ENCODE measurements at places on chromosomes 16 and 17. TPM values are rescaled to one million over a fixed set of nuclear protein-coding genes. Genes with fewer than 3 reads are reported as not detected.

DNA sequence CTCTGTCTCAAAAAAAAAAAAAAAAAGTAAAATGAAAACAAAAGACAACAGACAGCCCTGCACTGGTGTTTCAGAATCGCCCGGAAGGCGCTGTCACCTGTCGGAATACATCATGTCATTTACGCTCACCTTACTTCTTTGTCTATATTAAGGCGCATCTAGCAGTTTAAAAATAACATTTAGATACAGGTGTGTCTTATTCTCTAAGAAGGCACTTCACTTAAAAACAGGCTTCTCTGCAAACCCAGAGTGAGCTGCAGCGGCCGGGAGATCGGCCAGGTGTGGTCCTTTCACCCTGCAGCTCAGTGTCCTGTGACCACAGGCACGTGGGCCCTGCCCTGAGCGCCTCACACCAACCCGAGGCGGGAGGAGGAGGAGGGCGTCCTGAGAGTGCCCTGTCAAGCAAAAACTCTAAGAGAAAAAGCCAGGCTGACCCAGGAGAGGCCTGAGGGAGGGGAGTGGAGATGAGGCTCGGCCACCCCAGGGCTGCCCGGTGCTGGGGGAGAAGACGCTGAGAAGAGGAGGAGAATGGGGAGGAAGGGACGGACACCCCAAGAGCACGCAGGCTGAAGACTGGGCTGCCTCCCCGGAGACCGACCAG lies 3.3 kb upstream of the LMF1 start:
- H3K36me3 ChIP-seq = no peaks in the 10 kb centered on the region
- no peaks in the 10 kb centered on the region for H3K27me3 ChIP-seq
- H3K4me1 ChIP-seq = no peaks in the 10 kb centered on the region
- H3K4me3 ChIP-seq = no peak overlapping the region

DNA sequence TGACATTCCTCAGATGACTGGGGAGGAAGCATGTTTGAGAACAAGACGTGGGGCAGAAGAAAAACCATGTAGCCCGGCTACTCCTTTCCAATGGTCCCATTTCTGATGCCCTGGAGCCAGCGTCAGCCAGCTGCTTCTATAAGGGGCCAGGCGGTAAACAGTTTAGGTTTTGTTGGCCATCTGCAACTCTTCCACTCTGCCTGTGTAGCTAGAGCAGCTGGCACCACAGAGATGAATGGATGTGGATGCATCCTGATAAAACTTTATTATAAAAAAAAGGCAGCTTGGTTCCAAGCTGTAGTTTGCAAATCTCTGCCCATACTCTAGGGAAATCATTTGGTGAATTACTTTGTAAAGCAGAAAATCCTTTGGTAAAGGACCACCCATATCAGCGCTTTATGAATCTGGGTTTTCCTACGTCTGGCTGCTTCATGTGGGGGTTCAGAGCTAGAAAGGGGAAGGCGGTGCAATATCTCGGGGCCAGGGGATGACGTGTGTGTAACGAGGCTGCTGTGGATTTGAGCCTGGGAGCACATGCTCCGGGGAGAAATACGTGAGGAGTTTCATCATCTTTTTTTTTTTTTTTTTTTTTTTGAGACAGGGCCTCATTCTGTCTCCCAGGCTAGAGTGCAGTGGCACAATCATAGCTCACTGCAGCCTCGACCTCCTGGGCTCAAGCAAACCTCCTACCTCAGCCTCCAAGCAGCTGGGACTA lies 3.4 kb upstream of the SRL start:
- no peaks in the 10 kb centered on the region for H3K4me1 ChIP-seq
- H3K27me3 ChIP-seq = no peaks in the 10 kb centered on the region
- no peak overlapping the region for H3K27ac ChIP-seq
- no peak overlapping the region for H3K4me3 ChIP-seq
- DNase-seq = no peak
- H3K36me3 ChIP-seq = no peaks in the 10 kb centered on the region

- no peak overlapping the region for H3K4me3 ChIP-seq
- H3K27me3 ChIP-seq = no peaks in the 10 kb centered on the region
- no peaks in the 10 kb centered on the region for H3K4me1 ChIP-seq
- H3K27ac ChIP-seq = no peak overlapping the region
- peaks cover 43% of the 10 kb centered on the region for H3K36me3 ChIP-seq
- DNase-seq = no peak
Observed at GRCh38 chr16:2526135-2526534, 5.1 kb downstream of the CEMP1 start.

GRCh38 chr16:78310990-78311561 lies 211.6 kb downstream of the WWOX start:
- H3K27me3 ChIP-seq = no peaks in the 10 kb centered on the region
- no peak overlapping the region for H3K27ac ChIP-seq
- H3K36me3 ChIP-seq = no peaks in the 10 kb centered on the region
- no peak overlapping the region for H3K4me3 ChIP-seq
- no peaks in the 10 kb centered on the region for H3K4me1 ChIP-seq
- no peak for DNase-seq

- no peaks in the 10 kb centered on the region for H3K27me3 ChIP-seq
- no peak overlapping the region for H3K4me3 ChIP-seq
- H3K27ac ChIP-seq = no peak overlapping the region
- no peaks in the 10 kb centered on the region for H3K36me3 ChIP-seq
- DNase-seq = no peak
- H3K4me1 ChIP-seq = no peaks in the 10 kb centered on the region
Observed at GRCh38 chr17:36890398-36891168, 46.7 kb upstream of the LHX1 start.

DNA sequence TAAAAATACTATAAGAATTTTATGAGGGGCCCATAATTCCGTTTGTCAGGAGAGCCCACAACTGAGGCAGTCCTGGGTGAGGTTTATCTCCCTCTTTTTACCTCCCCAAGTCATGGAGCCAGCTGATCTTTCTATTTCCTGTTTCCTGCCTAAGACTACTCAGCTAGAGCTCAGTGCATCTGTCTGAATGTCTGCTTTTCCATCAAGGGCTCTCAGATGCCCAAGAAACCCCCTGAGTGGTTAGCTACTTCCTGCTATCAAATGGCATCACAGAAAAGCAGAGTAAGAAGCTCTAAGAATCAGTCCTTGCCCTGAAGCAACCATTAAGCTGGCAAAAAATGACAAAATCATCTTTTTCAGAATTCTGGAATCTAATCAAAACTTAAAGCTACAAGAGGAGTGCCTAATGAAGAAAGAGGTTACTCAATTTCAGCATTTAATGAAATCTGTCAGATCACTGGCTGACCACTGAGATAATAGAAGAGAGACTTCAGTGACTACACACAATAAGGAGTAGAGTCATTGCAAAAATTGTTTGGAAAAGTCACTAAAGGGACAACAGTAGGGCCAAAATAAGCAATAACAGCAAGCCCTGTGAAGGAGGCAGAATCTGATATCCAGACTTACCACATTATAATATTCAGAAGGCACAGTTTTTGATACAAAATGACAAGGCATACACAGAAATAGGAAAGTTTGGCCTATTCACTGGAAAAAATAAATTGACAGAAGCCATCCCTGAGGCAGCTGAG lies 150.1 kb downstream of the CYB561 start:
- no peaks in the 10 kb centered on the region for H3K4me1 ChIP-seq
- H3K27me3 ChIP-seq = no peaks in the 10 kb centered on the region
- H3K27ac ChIP-seq = no peak overlapping the region
- no peaks in the 10 kb centered on the region for H3K36me3 ChIP-seq
- no peak for DNase-seq

GRCh38 chr17:29533976-29534375 lies 32.9 kb downstream of the ABHD15 start:
- H3K36me3 ChIP-seq = peaks cover 41% of the 10 kb centered on the region
- no peaks in the 10 kb centered on the region for H3K27me3 ChIP-seq
- H3K4me1 ChIP-seq = no peaks in the 10 kb centered on the region
- no peak overlapping the region for H3K4me3 ChIP-seq

- H3K4me1 ChIP-seq = no peaks in the 10 kb centered on the region
- peaks cover 6% of the 10 kb centered on the region for H3K36me3 ChIP-seq
- no peaks in the 10 kb centered on the region for H3K27me3 ChIP-seq
- DNase-seq = peak; percentile 91
- peak overlapping the region; percentile 41 for H3K27ac ChIP-seq
Observed at GRCh38 chr17:82876602-82877379, 37.0 kb upstream of the ZNF750 start.

GRCh38 chr16:3066440-3066748 lies 954 bp downstream of the IL32 start:
- peak overlapping the region; percentile 43 for H3K4me3 ChIP-seq
- no peaks in the 10 kb centered on the region for H3K4me1 ChIP-seq
- no peaks in the 10 kb centered on the region for H3K36me3 ChIP-seq
- H3K27me3 ChIP-seq = no peaks in the 10 kb centered on the region
- no peak for DNase-seq

DNA sequence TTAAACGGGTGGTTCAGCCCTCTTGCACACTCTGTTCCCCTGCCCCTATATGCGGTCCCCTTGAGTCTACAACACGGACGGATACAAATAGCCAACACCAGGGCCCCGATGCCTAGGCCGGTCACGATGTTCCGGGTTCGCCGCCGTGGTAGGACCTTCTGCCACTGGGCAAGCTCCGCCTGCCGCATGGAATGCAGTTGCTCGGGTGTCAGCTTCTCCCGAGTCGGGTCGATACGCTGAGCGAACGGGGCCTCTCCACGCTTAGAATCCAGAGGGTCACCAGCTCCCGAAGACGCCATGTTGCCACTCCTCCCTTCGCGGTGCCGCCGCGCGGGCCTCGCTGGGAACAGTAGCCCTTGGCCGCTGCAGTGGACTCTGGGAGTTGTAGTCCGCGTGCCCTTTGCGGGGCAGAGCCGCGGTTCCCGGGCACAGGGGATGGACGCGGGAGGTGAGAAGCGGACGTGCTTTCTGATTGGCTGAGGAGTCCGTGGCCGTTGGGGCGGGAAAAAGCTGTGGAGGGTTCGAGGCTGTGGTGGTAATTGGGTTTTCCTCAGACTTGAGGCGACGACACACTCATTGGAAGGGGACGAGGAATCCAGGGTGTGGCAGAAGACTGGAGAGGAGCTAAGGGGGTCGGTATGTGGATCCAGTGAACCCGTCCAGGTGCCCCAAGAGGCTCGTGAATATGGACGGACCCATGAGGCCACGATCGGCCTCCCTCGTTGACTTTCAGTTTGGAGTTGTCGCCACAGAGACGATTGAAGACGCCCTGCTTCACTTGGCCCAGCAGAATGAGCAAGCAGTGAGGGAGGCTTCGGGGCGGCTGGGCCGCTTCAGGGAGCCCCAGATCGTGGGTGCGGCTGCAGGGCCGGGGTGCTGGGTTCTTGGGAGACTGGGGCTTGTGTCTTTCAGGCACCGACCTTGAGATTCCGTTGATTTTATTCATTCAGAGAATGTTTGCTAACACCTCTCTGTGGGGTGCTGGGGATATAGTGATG lies at the start of the genes CNTD1 and COA3:
Gene CNTD1 (plus strand): TSS at position 479 of the 998 bp plus-strand sequence. CDS start 207 bp downstream, at position 686.
Gene COA3 (minus strand): TSS at position 322 of the 998 bp plus-strand sequence. CDS start 23 bp downstream, at position 299.
- no peaks in the 10 kb centered on the region for H3K4me1 ChIP-seq
- no peaks in the 10 kb centered on the region for H3K36me3 ChIP-seq
- H3K4me3 ChIP-seq = peak within 1 kb of the TSS; percentile 95
- peak within 1 kb of the TSS; percentile 84 for H3K27ac ChIP-seq

Gene PIK3R5
- 5.0 TPM for total RNA-seq

Gene GRIN2C
- 27.6 TPM for total RNA-seq

Gene PLEKHM1
- 26.9 TPM for total RNA-seq

Gene NRN1L
- not detected for total RNA-seq

Gene HSD17B1
- total RNA-seq = 0.39 TPM

Gene MYH8
- total RNA-seq = not detected

Gene SOX8
- total RNA-seq = 1.0 TPM

Gene KCNH4
- total RNA-seq = 0.35 TPM

Gene SYT17
- 1.8 TPM for total RNA-seq

Gene ADCY9
- 42.2 TPM for total RNA-seq

Measured in right atrium auricular region (tissue), 2 donors.